Activated CD4-positive, alpha-beta memory T cell treated with anti-CD3 and anti-CD28 coated beads for 36 hours (primary cell): ENCODE measurements at places on chromosomes 5 and 9. TPM values are rescaled to one million over a fixed set of nuclear protein-coding genes. Genes with fewer than 3 reads are reported as not detected.

DNA sequence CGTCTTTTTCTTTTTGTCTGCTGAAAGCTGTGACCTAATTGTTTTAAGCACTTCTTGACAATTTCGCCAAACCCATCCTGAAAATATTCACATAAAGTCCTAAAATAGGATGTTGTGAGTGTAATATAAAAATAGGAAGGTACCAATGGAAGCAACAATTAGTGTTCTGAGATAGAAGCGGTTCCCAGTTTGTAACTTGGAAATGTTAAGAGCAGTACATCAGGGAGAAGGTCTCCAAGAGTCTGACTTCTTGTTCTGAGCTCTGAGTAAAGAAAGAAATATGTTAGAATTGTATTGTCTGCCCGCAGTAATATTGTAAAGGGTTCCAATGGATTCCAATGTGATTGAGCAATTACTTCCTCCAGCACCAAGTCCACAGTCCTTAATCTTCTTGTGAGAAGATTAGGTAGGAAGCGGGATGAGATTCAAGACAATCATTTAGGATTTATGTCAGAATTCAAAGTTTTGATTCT, 3.9 kb downstream of the VCAN start:
- H3K27ac ChIP-seq: no peak overlapping the region
- peaks cover 34% of the 10 kb centered on the region for H3K4me1 ChIP-seq

DNA sequence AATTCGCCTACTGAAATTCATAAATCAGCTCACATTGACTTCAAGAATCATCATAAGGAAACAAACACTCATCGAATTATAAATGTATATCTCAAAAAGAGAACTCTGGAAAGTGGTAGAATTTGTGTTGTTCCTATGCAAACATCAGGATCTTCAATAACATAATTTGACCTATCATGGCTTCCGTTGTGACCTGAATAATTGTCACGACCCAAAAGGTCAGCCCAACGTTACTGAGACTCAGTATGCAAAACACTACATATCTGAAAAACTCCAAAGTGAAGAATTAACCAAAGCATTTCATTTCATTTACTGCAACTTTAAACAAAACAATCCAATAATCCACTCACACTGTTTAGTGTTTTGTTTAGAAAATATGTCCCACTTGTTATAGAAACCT, 1.2 kb downstream of the RAPGEF6 start:
- peaks cover 14% of the 10 kb centered on the region for H3K36me3 ChIP-seq
- H3K27me3 ChIP-seq: peaks cover 3% of the 10 kb centered on the region
- H3K27ac ChIP-seq: peak overlapping the region; percentile 87
- peaks cover 25% of the 10 kb centered on the region for H3K4me1 ChIP-seq

DNA sequence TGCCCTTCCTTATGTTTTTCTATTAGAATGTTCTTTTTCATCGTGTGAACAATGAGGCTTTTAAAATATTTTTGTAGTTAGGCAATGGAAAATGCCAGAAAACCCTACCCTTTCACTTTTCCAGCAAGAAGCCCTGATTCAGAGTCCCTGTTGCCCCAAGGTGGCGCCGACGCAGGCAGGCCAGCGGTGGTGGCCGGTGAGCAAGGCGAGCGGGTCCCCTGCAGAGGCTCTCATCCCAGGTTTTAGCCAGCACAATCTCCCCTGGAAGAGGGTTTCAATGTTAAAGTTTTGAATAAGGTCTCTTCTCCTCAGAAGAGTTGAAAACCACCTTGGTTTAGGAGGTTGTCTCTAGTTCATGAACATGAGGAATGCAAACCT, 40.8 kb upstream of the CKMT2 start:
- H3K4me3 ChIP-seq: no peak overlapping the region
- no peak overlapping the region for H3K27ac ChIP-seq
- no peak for DNase-seq
- no peaks in the 10 kb centered on the region for H3K36me3 ChIP-seq
- H3K27me3 ChIP-seq: no peaks in the 10 kb centered on the region
- peaks cover 7% of the 10 kb centered on the region for H3K4me1 ChIP-seq

DNA sequence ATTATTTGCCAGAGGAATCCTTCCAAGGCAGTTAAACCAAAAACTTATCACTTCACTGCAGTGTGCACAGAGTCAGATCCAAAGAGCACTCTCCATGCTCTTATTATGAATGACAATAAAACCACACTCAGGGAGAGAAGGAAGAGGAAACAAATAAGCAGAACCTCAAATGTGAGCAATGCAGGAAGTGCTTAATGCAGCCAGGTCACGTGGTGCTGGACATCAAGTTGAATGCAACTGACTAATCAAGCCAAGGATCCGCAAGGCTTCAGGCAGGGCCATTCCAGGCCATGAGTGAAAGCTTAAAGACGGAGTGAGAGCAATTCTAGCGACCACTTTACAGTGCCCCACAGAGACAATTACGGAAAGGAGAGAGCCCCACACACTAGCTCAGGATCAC, 230.4 kb upstream of the PUM3 start:
- no peaks in the 10 kb centered on the region for H3K36me3 ChIP-seq
- H3K27ac ChIP-seq: no peak overlapping the region
- no peaks in the 10 kb centered on the region for H3K4me1 ChIP-seq
- no peak for DNase-seq
- no peaks in the 10 kb centered on the region for H3K27me3 ChIP-seq
- no peak overlapping the region for H3K4me3 ChIP-seq

The SLC6A3 gene
- not detected for total RNA-seq

The SLC6A19 gene
- not detected for total RNA-seq
